ENCODE measurements at places on chromosomes 6 and 20. TPM values are rescaled to one million over a fixed set of nuclear protein-coding genes. Genes with fewer than 3 reads are reported as not detected.

GRCh38 chr6:159121486-159121885, 47.7 kb upstream of the FNDC1 start:
- no peak for DNase-seq

GRCh38 chr6:151242420-151242861, 2.7 kb downstream of the AKAP12 start:
- no peak for DNase-seq

DNA sequence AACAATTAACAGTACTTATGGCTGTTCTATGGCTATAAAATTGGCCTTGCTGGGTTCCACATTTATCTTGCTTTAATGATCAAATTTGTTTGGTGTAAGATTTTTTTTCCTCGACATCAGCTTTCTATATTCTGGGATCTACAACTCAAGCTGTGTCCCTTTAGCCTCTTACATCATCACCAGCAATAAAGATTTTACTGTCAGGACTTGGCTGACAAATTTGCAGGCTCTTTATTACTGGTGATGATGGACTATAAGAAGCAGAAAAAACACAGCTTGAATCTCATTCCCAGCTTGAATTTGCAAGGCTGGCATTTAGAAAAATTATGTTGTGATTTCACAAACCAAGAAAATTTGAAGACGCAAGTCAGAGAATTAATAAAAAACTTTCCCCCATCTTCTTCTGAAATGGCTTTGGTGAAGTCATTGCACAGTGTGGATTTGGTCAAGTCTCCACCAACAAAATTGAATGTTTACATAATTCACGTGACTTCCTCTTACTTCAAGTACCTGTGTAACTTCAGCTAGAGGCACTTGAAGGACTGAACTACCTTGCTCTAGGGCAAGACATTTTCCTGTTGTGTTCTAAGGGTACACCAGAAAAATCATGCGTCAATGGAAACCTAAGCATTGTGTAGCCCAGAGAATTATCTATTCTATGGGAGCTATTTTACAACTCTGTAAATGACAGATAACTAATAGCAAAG, 175.0 kb downstream of the CBLN4 start:
- DNase-seq = no peak

GRCh38 chr6:35687658-35688604, 784 bp downstream of the FKBP5 start:
- peak; percentile 56 for DNase-seq

- DNase-seq = peak; percentile 67
Measured at GRCh38 chr6:21596145-21596948, 2.8 kb downstream of the SOX4 start.

DNA sequence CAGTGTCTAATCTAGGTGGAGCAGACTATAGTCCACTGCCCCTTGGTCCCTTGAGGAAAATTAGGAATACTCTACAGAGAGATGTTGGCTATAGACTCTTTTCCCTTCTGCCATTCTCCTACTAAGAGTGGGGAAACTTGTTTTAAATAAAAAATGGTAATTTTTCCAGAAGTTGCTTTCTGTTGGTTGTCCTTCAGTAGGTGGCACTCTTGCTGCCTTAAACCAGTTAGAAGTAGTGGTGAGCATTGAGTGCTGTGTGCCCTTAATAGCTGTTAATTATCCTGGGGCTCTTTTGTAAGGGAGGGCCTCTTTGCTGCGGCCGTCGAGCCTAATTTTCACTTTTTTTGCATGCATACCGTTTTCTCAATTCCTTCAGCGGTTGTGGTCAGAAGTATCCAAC, 2.8 kb downstream of the CMTR1 start:
- DNase-seq = no peak

DNA sequence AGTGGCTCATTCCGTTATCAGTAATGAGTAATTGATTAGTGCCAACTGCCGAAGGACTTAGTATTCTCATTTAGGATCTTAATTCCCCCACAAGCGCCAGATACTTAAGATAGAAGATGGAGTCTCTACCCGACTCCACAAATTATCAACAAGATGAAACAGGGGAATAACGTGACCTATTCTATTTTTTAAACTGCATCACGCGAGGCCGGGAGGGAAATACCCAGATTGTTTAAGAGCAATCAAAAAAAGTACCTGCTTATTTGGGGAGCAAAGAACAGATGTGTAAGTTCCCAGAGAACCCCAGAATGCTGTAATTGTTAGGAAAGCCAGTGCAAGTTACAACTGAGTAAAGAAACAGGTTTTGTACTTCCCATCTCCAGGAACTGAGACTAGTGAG, 1.1 kb upstream of the MAP3K5 start:
- DNase-seq = no peak

DNA sequence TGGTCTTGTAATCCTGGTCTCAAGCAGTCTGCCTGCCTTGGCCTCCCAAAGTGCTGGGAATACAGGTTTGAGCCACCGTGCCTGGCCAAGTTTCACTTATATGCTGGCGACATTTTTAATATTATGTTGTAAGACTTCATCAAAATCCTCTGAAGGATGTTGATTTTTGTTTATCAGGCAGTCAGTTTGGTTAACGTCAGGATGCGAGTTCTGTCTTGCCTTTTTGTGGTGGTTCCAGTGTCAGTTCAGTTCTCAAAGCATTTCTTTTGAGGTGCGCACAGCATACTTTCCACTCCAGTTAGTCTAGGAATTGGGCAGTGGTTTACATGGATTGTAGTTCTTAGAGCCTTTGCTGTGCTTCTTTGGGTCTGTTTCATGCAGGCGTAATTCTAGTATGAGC, 24.9 kb downstream of the SCAF8 start:
- DNase-seq = no peak

DNA sequence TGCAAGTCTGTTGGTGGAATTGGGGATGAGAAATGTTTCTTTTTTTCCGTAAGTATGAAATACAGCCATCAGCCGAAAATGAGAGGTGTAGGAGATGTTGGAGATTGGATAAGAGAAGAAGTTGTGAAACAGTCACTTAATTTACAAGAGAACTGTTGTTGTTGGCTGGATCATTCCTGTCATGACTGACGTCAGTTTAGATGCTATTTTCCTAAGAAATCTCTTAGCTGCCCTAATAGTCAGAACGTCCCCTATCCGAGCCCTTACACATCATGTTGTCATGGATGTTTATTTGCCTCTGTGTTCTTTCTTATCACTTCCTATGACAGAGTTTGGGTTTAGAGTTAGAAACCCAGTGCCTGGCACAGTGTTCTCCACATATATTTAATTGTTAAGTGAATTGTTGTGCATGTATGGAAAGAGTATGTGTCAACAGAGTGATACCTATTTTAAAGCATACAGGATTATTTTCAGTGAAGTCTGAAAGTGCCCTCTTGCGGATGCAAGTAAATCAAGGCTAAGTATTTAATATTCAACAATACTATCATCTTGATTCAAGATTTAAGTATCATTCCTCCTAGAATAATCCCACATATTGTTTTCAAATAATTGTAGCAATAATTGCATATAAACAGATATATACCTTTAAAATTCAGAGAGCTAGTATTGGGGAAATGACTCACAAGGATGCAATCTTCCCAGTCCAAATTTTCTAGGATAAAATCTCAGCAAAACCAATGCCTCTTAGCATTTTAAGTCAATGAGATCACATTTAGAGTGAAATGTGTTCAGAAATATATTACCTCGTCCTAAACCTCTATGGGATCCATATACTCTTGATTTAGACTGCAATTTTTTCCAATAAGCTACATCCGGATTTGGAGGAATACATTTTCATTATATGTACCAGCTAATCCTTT, 309.9 kb upstream of the NOX3 start:
- no peak for DNase-seq

The AGER gene
- 13.2 TPM for total RNA-seq

- no peak for DNase-seq
Measured at GRCh38 chr6:106064756-106065155, 21.4 kb upstream of the PRDM1 start.

- no peak for DNase-seq
Measured at GRCh38 chr6:125310994-125311649, 9.4 kb upstream of the HDDC2 start.

- DNase-seq = no peak
Measured at GRCh38 chr20:1815502-1816085, 79.6 kb upstream of the SIRPA start.

- no peak for DNase-seq
Measured at GRCh38 chr6:118935331-118935668, 341 bp upstream of the MCM9 start.

- DNase-seq = no peak
Measured at GRCh38 chr6:39913391-39913916, 20.8 kb downstream of the MOCS1 start.

DNA sequence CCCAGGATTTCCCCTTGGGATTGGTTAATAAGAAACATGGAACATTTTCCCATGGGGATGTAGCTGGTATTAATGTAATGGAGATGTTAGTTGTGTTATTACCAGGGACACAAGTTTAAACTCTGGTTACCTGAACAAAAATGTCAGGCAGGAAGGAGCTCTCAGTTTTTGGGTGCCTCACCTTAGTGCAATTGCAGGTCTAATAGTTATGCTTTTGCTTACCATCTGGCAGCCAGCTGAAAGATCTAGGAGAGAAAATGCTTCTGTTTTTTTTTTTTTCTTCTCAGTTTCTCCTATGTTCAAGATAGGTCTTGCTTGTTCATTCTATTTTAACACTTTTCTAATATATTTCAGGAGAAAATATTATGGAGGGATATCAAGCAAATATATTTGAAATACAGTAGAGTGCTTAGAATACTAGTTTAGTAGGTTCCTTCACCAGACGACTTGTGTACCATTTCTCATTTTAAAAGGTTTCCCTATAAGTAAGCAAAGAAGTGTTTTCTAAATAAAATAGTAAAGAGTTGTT, 4.2 kb upstream of the UBE2J1 start:
- DNase-seq = no peak

The DEF6 gene
- 1.8 TPM for total RNA-seq

- no peak for DNase-seq
Measured at GRCh38 chr6:157442291-157442690, 61.3 kb downstream of the ZDHHC14 start.

- DNase-seq = peak; percentile 28
Measured at GRCh38 chr6:4460586-4461475, 315.4 kb upstream of the CDYL start.

- DNase-seq = no peak
Measured at GRCh38 chr6:37913210-37913609, 93.7 kb downstream of the ZFAND3 start.

GRCh38 chr20:34535301-34535840, 19.1 kb downstream of the DYNLRB1 start:
- DNase-seq = no peak

GRCh38 chr6:31038559-31038958, 28.3 kb downstream of the MUC22 start:
- DNase-seq = no peak

- DNase-seq = no peak
Measured at GRCh38 chr6:54817236-54817635, 29.3 kb upstream of the FAM83B start.

DNA sequence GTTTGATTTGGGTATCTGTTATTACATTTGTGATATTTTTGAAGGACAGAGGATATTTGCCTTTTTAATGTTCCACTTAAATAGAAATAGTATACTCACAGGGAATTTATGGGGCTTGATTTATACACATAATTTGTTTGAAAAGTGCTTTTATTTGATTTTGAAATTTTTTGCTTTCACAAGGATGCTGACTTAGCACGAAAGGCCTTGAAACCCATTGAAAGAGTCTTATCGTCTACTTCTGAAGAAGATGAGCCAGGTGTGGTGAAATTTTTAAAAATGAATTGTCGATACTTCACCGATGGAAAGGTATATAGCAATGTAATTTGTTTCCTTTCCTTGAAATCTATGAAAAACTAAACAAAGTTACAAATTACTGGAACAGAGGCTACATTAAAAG, 74.3 kb upstream of the HINT3 start:
- no peak for DNase-seq

Data from glutamatergic neuron (in vitro differentiated cells).